ENCODE measurements at places on chromosomes 6 and 20. TPM values are rescaled to one million over a fixed set of nuclear protein-coding genes. Genes with fewer than 3 reads are reported as not detected.

DNA sequence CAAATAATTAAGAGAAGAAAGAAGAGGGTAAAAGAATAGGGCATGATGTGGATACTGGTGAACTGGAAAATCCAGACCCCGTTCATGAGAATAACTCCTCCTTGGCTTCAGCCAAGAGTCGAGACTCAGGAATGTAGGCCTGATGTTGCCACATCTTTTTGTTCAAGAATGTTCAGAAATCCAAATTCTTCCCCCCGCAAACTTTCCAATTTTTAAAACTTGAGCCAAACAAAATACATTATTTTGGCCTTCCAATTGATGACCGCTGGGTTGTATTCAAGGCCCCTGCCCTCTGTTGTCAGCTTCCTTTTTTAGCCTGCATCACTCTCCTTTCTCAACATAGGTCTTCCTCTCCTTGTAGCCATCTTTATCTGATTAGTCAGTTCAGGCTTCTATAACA lies 106.1 kb downstream of the TNFAIP3 start:
- no peak for DNase-seq
- H3K27me3 ChIP-seq: no peaks in the 10 kb centered on the region
- no peaks in the 10 kb centered on the region for H3K4me1 ChIP-seq
- H3K4me3 ChIP-seq: no peak overlapping the region
- H3K27ac ChIP-seq: no peak overlapping the region

The PLA2G7 gene
- total RNA-seq: 1.8 TPM

The IL17A gene
- not detected for total RNA-seq

- no peak overlapping the region for H3K27ac ChIP-seq
- H3K4me1 ChIP-seq: no peaks in the 10 kb centered on the region
- H3K36me3 ChIP-seq: no peaks in the 10 kb centered on the region
Measured at GRCh38 chr6:138991206-138991605, 3.2 kb upstream of the REPS1 start.

The EPPIN gene
- total RNA-seq: not detected
